ENCODE measurements at places on chromosomes 4 and X. TPM values are rescaled to one million over a fixed set of nuclear protein-coding genes. Genes with fewer than 3 reads are reported as not detected.

CNGA1 gene
- total RNA-seq, result 0.70 TPM

CENPI gene
- 21.1 TPM for total RNA-seq

XAGE1A gene
- total RNA-seq, result not detected

LSM6 gene
- total RNA-seq, result 64.2 TPM

ATOH1 gene
- not detected for total RNA-seq

CACNA1F gene
- total RNA-seq, result 0.51 TPM

PLAC8 gene
- 17.9 TPM for total RNA-seq

SSX1 gene
- not detected for total RNA-seq

OTC gene
- total RNA-seq, result not detected

PPEF2 gene
- 0.40 TPM for total RNA-seq
